Globus pallidus (tissue), 1 donor: ENCODE measurements at places on chromosomes 6 and 20.
A peak's percentile ranks its signal among the peaks of the same experiment; 100 is the strongest.

GRCh38 chr20:15760001-15760621 lies 813.1 kb downstream of the KIF16B start:
- peak; percentile 31 for DNase-seq

DNA sequence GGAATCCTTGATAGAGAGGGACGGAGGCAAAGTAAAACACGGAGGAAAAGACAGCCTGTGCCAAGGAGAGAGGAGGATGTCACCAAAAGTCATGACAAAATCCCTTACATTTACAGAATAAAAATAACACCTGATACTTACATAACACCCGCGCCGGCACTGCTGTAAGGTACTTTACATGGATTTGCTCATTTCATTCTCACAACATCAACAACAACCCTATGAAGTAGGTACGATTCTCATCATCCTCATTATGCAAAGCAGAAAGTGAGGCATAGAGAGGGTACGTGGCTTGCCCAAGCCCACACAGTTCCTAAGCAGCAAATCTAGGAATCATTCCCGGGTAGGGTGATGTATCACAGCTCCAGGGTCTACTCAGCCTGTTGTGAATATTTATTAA lies 67.6 kb upstream of the NFATC2 start:
- no peak for DNase-seq

GRCh38 chr20:14711652-14712051 lies 374.2 kb upstream of the FLRT3 start:
- no peak for DNase-seq

GRCh38 chr6:25250878-25251277 lies 28.3 kb upstream of the CARMIL1 start:
- DNase-seq, result no peak

- no peak for DNase-seq
Observed at GRCh38 chr6:129542705-129543104, 167.3 kb downstream of the ARHGAP18 start.

DNA sequence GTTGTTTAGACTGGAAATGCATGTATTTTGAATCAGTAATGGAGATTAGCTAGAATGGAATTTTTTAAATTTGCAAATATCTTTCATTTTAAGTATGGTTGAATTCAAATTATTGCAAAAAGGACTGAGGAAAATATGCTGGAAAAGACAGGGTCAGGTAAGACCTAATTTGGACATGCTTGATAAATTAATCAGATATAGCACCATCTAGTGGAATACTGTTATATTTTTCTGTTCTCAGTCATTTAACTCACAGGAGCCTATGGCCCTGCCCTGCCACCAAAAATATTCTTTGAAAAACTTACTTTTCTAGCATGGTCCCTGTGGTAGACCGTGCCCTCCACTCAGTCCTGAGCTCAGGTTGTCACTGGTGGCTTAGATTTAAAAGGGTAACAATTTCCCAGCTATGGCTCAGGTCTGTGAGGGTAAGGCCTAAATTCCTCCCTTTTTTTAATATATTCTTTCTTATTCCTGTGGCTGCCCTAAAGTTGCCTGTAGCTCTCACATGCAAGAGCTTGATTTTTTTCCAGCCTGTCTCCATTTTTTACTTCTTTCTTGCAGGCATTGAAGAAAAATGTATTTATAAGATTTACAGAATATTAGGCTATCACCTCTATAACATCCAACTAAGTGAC lies 25.3 kb upstream of the KIAA1586 start:
- peak; percentile 31 for DNase-seq

GRCh38 chr6:139448051-139448649 lies 73.7 kb upstream of the CITED2 start:
- DNase-seq, result no peak

DNA sequence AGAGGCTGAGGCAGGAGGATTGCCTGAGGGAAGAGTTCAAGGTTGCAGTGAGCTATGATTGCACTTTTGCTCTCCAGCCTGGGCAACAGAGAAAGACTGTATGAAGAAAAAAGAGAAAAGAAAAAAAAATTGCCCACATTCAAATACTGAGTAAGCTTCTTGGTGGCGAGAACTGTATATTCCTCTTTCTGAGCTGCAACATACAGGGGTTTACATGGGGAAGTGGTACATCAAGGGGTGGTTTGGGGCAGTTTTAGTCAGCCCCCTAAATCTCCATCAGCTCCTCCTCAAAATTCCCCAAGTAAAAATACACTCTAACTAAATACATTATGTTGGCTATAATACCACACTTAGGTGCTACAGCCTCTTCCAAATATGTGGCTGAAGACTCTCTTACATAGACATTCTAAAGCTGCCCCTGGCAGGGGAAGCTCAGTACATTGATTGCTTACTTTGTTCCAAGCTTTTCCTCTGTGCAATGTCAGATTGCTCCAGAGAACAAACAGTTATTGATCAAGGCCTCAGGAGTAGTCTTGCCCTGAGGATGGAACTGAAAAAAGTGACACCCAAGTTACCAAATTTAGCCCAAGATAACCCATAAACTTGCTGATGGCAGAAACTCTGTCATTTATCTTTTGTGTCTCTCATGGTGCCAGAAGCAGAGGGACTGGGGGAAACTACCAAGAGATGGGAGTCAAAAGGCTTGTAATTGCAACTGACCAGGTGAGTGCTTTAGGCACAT lies 107.4 kb upstream of the RIPOR2 start:
- DNase-seq, result no peak

GRCh38 chr6:1869769-1870168 lies 260.1 kb downstream of the FOXC1 start:
- DNase-seq, result no peak

DNA sequence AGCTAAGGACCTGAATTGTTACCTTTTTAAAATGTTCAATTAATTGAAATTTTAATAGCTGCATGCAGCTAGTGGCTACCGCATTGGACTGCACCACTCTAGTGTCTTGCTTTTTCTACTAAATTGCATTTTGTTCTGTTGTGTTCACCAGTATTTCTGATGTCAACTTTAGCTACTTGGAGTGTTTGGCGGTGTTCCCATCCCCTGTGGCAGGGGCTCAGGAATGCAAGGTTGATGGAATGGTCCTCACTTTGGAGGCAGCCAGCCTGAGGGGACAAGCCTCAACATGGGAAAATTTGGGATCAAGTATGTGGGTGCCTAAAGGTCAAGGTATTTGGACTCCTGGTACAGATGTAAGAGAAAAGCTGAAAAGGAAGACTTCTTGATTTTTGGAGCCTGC lies 230.1 kb upstream of the PRND start:
- no peak for DNase-seq

GRCh38 chr20:19945732-19946670 lies 71.2 kb upstream of the NAA20 start:
- no peak for DNase-seq
